ENCODE measurements at places on chromosomes 7 and 10.
A peak's percentile ranks its signal among the peaks of the same experiment; 100 is the strongest.

DNA sequence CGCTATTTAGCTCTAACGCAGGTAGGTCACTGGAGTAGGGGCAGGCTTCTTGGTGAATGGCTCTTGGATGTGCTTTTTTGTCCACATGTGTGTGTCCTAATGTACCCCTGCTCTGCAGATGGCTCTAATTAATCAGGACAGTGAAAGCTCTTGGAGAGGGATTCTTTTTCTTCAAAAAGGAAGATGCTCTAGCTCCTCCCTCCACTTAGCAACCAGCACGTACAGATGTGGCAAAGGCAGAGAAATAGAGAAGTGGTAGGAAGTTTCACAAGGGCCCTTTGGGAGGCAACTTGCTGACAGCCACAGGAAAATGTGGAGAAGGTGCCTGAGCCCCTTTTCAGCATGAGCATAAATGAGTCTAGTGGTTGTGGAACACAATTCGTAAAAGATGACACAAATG, 221.7 kb downstream of the PLXNA4 start:
- DNase-seq: peak; percentile 1

DNA sequence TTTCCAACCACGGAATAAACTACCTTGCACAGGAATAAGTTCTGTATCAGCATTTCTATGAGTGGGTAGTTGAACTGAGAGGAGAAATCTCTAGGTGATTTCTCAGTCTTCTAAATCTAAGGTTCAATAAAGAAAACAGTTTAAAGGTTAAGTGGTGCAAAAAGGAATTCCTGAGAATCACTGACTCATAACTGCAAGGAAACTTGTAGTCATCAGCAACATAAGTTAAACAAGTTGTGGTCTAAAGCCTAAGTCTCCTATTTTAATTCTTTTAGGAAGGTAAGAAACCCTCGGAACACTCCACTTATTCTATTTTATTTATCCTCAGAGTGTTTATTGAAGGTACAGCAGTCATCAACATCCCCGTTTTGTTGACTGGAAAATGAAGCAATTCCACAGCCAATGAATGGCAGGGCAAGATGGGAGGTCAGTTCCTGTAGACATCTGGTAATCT, 92.4 kb upstream of the PIK3CG start:
- DNase-seq: peak; percentile 38

- no peak for DNase-seq
These were observed 3.7 kb downstream of the GALNT17 start for GRCh38 chr7:71135663-71136062.

- no peak for DNase-seq
These were observed 47.9 kb upstream of the DOCK1 start for GRCh38 chr10:126857178-126857806.

- DNase-seq: no peak
These were observed 21.7 kb upstream of the PWWP2B start for GRCh38 chr10:132375116-132375794.

- no peak for DNase-seq
These were observed 162.2 kb upstream of the BMPER start for GRCh38 chr7:33742999-33743587.

DNA sequence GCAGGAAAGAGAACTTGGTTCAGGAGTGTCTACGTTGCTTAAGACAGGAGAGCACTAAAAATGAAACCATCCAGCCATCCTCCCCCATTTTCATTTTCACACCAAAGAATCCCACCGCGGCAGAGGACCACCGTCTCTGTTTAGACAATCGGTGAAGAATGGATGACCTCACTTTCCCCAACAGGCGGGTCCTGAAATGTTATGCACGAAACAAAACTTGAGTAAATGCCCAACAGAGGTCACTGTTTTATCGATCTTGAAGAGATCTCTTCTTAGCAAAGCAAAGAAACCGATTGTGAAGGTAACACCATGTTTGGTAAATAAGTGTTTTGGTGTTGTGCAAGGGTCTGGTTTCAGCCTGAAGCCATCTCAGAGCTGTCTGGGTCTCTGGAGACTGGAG, 1.4 kb upstream of the IL6 start:
- DNase-seq: peak; percentile 33

- no peak for DNase-seq
These were observed 3.0 kb downstream of the NEUROG3 start for GRCh38 chr10:69570050-69570816.

- no peak for DNase-seq
These were observed 14.8 kb downstream of the TSPAN12 start for GRCh38 chr7:120843109-120843508.

DNA sequence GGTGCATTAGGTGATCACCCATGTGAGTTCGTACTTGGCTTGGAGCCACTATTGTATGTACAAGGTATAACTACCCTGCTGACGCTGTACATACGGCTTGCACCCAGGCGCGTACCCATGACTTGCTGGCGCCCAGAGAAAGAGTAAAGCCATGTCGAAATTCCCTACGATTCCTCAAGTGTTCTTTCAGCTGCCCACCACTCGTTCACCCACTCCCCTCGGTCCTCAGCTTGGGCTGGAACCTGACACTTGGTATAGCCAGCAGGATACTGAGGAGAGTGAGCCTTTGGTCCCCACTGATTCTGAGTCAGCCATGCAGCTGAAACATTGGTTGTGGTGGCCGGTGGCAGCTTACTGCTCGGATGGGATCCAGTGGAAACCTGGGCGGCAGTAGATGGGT, 241.5 kb downstream of the CACNA2D1 start:
- DNase-seq: no peak

GRCh38 chr7:45661302-45661995, 87.3 kb downstream of the ADCY1 start:
- DNase-seq: no peak

Measured in suppressor macrophage treated with lipopolysaccharide for 4 hours (primary cell).